Naive thymus-derived CD4-positive, alpha-beta T cell (primary cell): ENCODE measurements at places on chromosomes 13 and 19.
A peak's percentile ranks its signal among the peaks of the same experiment; 100 is the strongest.

- DNase-seq: no peak
These were observed 4.3 kb downstream of the TBC1D17 start for GRCh38 chr19:49881672-49882394.

DNA sequence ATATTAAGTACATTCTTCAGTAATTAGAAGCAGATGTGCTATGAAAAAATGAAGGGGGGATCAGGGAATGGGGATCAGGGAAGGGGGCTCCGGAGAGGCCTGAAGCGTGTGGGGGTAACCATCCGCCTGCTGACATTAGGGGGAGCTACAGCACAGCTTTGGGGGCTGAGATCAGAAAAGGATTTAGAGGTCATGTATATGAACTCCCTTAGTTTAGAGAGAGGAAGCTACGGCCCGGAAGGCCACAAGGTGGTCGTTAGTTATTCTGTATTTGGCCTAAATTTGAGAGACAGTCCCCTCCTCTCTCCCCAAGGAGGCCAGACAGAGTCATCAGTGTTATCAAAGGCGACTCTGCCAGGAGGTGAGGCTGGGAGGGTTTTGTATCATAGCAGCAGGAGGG is 99.0 kb downstream of the TM9SF2 start:
- no peak for DNase-seq

GRCh38 chr13:30078059-30078458 is 227.6 kb upstream of the UBL3 start:
- no peak for DNase-seq

- no peak for DNase-seq
These were observed 67.5 kb downstream of the INSR start for GRCh38 chr19:7226739-7227138.

- DNase-seq: no peak
These were observed 166.1 kb downstream of the ITGBL1 start for GRCh38 chr13:101618440-101619187.

DNA sequence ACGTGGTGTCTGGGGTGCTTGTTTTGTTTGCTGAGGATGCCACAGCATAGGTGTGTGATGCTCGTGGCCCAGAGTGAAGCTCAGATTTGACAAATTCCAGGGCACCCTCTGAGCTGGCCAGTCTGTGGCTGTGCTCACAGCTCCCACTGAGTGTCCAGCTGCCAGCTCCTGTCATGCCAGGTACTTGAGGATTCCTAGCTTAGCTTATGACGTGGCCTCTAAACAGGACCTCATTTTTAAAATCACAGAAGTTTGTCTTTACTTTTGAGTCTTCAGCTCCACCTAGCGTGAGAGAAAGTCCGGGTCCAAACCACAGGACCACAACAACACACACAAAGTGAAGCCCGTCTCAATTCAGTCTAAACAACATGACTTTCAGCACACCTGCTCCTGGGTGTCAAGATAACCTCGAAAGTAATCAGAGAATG is 117.3 kb downstream of the RAB20 start:
- no peak for DNase-seq

DNA sequence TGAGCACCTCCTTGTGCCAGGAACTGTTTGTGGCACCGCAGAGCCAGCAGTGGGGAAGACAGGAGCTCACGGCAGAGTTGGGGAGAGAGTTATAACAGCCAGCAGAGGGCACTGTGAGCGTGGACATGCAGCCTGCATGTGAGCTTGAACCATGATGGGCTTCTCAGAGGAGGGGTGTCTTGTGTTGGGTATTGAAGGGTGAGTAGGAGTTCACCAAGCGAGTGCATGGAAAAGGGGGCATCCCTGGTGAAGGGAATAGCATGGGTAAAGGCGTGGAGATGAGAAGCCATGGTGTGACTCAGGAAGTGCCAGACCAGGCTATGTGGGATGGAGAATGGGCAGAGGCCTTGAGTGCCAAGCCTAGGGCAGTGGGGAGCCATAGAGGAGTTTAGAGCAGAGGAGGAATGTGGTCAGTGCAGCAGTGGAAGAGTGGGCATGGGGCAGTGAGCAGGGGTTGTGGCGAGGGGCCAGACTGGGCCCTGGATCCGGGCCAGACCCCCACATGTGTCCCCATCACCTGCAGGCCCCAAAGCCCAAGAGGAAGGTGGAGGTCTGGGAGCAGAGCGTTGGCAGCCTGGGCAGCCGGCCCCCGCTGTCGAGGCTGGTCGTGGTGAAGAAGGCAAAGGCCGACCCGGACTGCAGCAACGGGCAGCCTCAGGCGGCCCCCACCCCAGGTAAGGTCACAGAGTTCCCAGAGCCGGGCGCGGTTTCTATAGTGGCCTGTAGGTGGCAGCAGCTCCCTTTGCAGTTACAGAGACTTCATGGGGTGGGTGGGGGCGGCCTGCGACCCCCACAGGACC is 11.8 kb upstream of the SHD start:
- peak; percentile 68 for DNase-seq

GRCh38 chr13:24273926-24274325 is 35.5 kb upstream of the C1QTNF9 start:
- no peak for DNase-seq

DNA sequence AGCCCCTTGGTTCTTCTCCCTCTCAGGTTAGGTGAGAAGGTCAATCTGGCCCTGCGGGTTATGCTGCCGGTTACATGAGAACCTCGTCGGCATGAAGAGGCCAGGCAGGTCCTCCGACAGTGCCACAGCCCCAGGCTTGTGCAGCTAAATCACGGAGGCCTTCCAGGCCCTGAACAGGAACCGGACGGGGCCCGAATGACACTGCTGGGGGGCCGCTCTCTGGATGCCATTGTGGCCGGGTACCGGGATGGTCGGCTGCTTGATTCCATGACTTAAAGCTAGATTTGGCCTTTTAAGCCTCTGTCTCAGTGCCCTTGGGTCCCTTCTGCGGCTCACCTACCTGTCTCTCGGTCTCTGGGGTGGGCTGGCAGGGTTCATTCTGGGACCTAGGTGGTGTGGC is 48.4 kb downstream of the C1QTNF9 start:
- DNase-seq: no peak

DNA sequence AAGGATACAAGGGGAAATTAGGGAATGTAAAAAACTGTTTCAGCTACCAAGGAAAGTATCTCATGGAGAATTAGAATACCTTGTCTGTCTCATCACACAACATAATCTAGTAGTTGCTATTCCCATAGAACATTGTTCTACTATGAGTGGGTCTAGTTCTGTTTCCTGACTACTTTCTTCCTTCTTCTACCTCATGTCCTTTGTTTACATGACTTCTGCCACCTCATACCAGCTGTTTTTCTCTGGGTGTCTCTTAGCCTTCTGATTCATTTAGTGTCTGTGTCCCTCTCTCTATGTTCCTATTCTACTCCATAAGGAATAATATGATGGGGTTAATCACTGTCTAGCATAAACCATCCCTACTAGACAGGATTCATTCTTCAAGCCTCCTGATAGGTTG is 887.3 kb downstream of the DIAPH3 start:
- no peak for DNase-seq

DNA sequence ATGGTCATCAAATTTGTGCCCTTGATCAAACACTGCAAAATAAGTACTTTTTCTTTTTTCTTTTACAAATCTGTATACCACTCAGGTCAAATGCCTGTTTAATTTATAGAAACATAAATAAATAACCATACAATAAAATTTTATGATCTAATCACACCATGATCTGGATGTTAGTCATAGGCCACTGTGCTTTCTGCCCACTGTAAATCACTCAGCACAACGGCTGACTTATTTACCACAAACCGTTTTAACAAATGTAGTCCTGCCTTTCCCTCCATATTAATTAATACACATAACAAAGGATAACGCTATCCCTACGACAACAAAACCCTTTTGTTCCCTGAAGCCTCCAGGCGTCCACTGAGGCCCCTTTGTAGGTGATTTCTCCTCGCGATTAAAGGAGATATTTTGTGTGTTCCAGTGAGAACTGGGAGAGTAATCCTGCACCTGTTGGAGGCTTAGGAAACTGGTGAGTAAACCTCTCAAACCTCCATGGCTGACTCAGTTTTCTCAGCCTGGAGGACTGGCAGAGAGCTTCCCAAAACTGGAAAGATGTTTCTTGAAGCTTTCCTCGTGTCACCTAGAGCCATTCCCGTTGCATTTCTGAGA is 477.1 kb upstream of the SGCG start:
- DNase-seq: no peak

- DNase-seq: no peak
These were observed 50.4 kb downstream of the C13orf46 start for GRCh38 chr13:113923376-113924063.

- no peak for DNase-seq
These were observed 10.8 kb upstream of the HOMER3 start for GRCh38 chr19:18951721-18952281.
